NCI-H345 (cell line): ENCODE measurements at places on chromosomes 5 and 9.
A peak's percentile ranks its signal among the peaks of the same experiment; 100 is the strongest.

DNA sequence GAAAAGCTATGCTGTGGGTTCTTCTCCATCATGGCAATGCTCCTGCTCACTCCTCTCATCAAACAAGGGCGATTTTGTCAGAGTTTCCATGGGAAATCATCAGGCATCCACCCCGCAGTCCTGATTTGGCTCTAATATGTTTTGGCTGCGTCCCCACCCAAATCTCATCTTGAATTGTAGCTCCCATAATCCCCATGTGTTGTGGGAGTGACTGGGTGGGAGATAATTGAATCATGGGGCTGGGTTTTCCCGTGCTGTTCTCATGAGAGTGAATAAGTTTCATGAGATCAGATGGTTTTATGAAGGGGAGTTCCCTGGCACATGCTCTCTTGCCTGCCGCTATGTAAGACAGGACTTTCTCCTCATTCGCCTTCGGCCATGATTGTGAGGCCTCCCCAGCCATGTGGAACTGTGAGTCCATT, 163.8 kb downstream of the GADD45G start:
- no peak for DNase-seq

- no peak for DNase-seq
These were observed 188.2 kb downstream of the TRIO start for GRCh38 chr5:14331386-14331781.

- DNase-seq, result no peak
These were observed 91.4 kb downstream of the STRBP start for GRCh38 chr9:123176949-123177348.

DNA sequence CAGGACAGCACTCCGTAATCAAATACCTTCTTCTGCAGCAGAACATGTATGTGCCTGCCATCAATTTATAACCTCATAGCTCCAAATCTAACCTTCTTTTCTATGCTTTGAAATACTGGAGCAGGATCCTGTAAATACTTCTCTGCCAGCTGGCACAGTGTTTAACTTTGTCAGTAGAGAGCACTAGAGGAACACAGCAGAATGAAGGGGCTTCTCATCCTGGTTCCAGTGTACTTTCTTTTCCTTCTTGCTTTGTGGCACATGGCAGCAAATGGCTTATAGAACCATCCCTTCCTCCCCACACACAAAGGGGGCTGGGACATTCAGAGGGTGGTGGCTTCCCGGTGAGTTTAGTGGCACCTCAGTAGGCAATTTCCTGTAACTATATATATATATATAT, 3.8 kb upstream of the FBXW11 start:
- DNase-seq, result peak; percentile 55

GRCh38 chr5:96079075-96079474, 117.4 kb upstream of the ELL2 start:
- no peak for DNase-seq

- DNase-seq, result no peak
These were observed 89.7 kb upstream of the PRLR start for GRCh38 chr5:35320029-35320428.

- no peak for DNase-seq
These were observed 217.7 kb downstream of the DEPDC1B start for GRCh38 chr5:60482301-60482700.

- DNase-seq, result peak; percentile 18
These were observed 20.8 kb upstream of the MATR3 start for GRCh38 chr5:139272471-139273321.

DNA sequence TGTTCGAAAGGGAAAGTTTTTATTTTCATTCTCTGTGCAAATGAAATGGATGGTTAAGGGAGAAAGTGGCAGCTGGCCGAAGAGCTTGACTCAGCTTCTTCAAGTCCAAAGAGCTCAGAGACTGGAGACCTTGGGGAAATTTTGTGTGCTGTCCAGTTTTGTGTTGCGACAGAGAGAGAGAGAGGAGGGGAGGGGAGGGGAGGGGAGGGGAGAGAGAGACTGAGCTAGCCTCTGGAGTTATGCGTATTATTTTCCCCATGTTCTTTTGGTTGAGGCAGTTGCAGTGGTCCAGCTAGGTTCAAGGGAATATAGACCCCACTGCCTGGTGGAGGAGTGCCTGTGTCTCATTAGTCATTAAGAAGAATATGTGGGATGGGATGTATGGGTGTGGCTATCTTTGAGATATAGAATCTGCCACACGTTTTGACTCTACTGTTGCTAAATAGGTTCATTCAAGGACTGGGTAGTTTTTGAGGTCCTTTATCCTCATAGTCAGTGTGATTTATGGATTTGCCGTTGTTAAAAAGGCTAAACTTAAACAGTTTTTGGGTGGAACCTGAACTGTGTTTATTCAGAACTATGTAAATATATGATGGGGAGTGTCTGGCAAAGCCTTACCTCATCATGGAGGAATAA, 69.7 kb downstream of the ARHGAP26 start:
- DNase-seq, result no peak
